ENCODE measurements at places on chromosomes 11 and 22. TPM values are rescaled to one million over a fixed set of nuclear protein-coding genes. Genes with fewer than 3 reads are reported as not detected.

The OR5A1 gene
- total RNA-seq = not detected

The MMP10 gene
- 0.71 TPM for total RNA-seq

DNA sequence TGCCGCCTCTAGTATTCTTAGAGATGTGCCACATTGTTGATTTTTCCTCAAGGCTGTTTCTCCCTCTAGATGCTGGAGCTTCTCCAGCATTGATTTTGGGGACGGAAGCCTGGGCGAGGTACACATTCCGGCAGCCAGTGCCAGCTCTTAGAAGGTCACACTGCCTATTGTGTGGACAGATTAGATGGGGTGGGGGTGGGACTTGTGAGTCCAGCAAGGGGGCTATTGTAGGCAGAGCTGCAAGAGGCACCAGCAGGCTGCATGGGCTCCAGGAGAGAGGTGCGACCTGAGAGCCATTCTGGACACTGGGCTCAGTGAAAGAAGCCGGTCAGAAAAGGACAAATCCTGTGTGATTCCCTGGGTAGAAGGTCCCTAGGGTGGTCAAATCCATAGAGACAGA is 12.4 kb downstream of the C11orf21 start:
- no peak overlapping the region for H3K27ac ChIP-seq
- peak; percentile 24 for DNase-seq
- peaks cover 43% of the 10 kb centered on the region for H3K27me3 ChIP-seq
- H3K4me1 ChIP-seq = peaks cover 5% of the 10 kb centered on the region
- no peaks in the 10 kb centered on the region for H3K36me3 ChIP-seq

DNA sequence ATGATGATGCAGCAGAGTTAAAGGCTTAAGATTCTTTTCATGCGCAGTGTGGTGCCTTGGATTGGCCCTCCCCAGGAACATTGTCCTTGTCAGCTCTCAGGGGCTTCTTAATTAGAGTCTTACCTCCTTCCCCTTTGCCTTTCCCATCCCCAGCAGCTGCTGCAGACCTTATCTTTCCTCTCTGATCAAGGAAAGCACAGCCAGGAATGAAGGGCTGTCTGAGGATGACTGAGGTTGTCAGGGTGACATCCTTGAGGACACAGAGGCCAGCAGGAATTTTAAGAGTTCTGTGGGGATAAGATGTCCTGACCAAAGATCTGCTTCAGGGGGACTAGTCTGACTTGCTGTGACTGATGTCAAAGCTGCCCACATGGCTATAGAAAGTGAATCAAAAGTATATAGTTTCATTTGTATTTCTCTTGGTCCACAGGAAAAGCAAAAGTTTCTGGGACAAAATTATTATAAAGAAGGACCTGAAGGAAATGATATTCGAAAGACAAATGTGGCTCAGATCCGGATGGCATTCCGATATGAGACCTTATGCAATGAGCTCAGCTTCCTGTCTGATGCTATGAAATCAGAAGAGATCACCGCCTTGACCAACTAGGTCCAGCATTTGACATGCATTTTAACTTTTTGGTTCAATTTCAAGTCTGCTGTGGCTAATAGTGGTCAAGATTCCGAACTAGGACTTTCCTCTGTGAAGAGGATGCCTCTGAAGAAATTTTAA is 35.5 kb downstream of the RNF141 start:
- no peak for DNase-seq
- H3K36me3 ChIP-seq = peaks cover 4% of the 10 kb centered on the region
- no peak overlapping the region for H3K27ac ChIP-seq
- no peak overlapping the region for H3K4me3 ChIP-seq
- H3K4me1 ChIP-seq = peaks cover 9% of the 10 kb centered on the region

GRCh38 chr22:23485490-23485889 is 94.6 kb downstream of the IGLL1 start:
- H3K36me3 ChIP-seq = no peaks in the 10 kb centered on the region
- no peaks in the 10 kb centered on the region for H3K27me3 ChIP-seq

DNA sequence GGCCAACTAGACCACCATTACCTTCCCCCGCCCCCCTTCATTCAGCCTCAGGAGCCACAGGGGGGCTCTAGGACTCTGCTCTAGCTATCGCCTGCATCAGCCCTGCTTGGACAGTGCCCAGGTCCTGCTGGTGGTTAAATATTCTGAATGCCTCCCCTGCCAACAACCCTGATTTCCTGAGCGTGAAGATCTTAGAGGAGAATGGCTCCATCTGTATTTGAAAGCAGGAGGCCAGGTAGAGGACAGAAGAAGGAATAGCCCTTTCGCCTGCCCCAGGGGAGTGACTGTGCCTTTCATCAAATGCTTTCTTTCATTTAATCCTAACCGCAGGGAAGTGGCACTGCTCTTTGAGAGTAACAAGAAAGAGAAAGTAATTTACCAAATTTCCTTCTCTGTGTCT is 69.2 kb downstream of the ISX start:
- H3K4me1 ChIP-seq = peaks cover 16% of the 10 kb centered on the region
- DNase-seq = no peak
- H3K36me3 ChIP-seq = no peaks in the 10 kb centered on the region
- H3K27ac ChIP-seq = no peak overlapping the region

- peaks cover 47% of the 10 kb centered on the region for H3K27me3 ChIP-seq
- no peaks in the 10 kb centered on the region for H3K36me3 ChIP-seq
Measured at GRCh38 chr11:118135796-118136165, 16.8 kb downstream of the SCN4B start.

DNA sequence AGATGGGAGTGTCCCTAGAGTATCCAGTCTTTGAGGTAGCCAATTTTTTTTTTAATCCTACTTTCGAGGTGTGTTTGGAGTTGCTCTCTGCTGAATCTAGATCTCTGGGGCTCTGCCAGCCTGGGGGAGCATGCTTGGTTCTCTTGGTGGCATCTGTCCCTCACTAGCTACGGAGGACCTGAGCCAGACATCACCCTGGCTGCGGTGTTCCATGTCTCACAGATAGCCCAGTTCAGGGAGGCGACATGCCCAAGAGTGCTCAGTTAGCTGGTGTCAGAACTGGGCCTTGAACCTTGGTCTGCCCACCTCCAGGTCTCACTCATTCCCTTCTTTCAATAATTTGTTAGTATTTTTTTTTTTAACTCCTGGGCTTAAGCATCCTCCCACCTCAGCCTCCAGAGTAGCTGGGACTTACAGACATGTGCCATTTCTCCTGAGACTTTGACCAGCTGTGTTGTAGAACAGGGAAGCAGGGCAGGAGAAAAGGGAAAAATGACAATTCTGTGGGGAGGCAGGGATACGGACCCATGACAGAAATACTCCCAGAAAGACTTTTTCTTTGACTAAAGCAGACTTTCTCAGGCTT is 621 bp downstream of the HMOX1 start:
- peak overlapping the region; percentile 80 for H3K27ac ChIP-seq
- no peaks in the 10 kb centered on the region for H3K36me3 ChIP-seq
- peaks cover 33% of the 10 kb centered on the region for H3K4me1 ChIP-seq
- peak overlapping the region; percentile 80 for H3K4me3 ChIP-seq
- H3K27me3 ChIP-seq = peaks cover 8% of the 10 kb centered on the region

DNA sequence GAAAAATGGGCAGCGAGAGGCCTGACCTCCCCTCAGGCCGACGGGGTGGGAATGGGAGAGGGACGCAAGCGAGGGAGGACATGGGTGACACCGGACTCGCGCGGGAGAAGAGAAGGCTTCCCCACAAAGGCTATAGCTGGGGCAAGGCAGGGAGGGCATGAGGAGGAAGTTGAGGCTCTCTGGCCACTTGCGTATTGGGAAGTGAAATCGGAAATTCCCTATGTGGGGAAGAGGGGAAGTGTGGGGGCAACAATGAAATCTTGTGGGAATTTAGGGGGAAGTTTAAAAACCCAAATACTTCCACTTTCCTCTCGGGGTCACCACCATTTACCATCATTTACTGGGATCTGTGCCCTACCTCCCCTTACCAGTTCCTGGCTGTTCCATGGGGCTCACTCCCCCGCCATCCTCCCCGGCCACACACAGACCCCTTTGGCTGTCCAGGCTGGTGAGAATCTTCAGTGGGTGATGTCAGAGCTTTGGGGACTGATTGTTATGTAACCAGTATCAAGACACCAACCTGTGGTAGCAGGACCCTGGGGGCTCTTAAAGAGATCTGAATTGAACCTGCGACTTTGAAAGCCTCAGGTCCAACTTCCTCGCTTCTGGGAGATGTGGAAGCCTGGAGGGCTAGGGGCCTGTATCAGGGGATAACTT is 951 bp upstream of the EHD1 start:
- H3K36me3 ChIP-seq = peaks cover 7% of the 10 kb centered on the region
- no peaks in the 10 kb centered on the region for H3K27me3 ChIP-seq
- peak overlapping the region; percentile 99 for H3K27ac ChIP-seq
- H3K4me1 ChIP-seq = peaks cover 35% of the 10 kb centered on the region
